ENCODE measurements at places on chromosomes 1 and 21. TPM values are rescaled to one million over a fixed set of nuclear protein-coding genes. Genes with fewer than 3 reads are reported as not detected.

PPM1J gene
- 2.3 TPM for total RNA-seq

PLA2G2C gene
- not detected for total RNA-seq

HSF2BP gene
- total RNA-seq: 0.96 TPM

CD1B gene
- total RNA-seq: not detected

ZMPSTE24 gene
- total RNA-seq: 129 TPM

SYPL2 gene
- total RNA-seq: 0.19 TPM

TEX38 gene
- not detected for total RNA-seq

RIPK4 gene
- 0.38 TPM for total RNA-seq

ATF3 gene
- 14.9 TPM for total RNA-seq

CLCA1 gene
- not detected for total RNA-seq

IL10RB gene
- 61.2 TPM for total RNA-seq

AMY1A gene
- not detected for total RNA-seq

FHAD1 gene
- total RNA-seq: 0.19 TPM

GJA8 gene
- total RNA-seq: not detected

ERVH48-1 gene
- total RNA-seq: under 0.01 TPM

PTPRF gene
- total RNA-seq: 66.5 TPM

PKP1 gene
- total RNA-seq: 0.19 TPM

RUNX1 gene
- 31.0 TPM for total RNA-seq

YBX1 gene
- total RNA-seq: 682 TPM

NUP133 gene
- total RNA-seq: 34.4 TPM

PDC gene
- total RNA-seq: 0.38 TPM

TFF3 gene
- total RNA-seq: not detected

LCE6A gene
- not detected for total RNA-seq

COL6A1 gene
- total RNA-seq: 1,625 TPM

FGR gene
- not detected for total RNA-seq

NTRK1 gene
- 1.1 TPM for total RNA-seq

HDAC1 gene
- total RNA-seq: 53.0 TPM

FCER1G gene
- total RNA-seq: 0.38 TPM

VPS45 gene
- total RNA-seq: 33.2 TPM

TRPM2 gene
- total RNA-seq: not detected

SPRR2B gene
- not detected for total RNA-seq

ERI3 gene
- total RNA-seq: 43.7 TPM

CDC20 gene
- 161 TPM for total RNA-seq

CHODL gene
- not detected for total RNA-seq

GJB4 gene
- total RNA-seq: under 0.01 TPM

SLC35F3 gene
- total RNA-seq: not detected

FAM72C gene
- total RNA-seq: 2.5 TPM

SWT1 gene
- total RNA-seq: 8.7 TPM

KCNE2 gene
- total RNA-seq: not detected

MEX3A gene
- total RNA-seq: 1.2 TPM

SH3BGR gene
- 3.3 TPM for total RNA-seq

S100A3 gene
- total RNA-seq: 2.8 TPM

PIK3CD gene
- total RNA-seq: 7.6 TPM

ERRFI1 gene
- total RNA-seq: 39.7 TPM

EPHX1 gene
- 23.7 TPM for total RNA-seq

PTGS2 gene
- 38.2 TPM for total RNA-seq

WNT9A gene
- 0.38 TPM for total RNA-seq

LCE5A gene
- total RNA-seq: not detected

CCDC17 gene
- total RNA-seq: 0.58 TPM

NID1 gene
- 96.4 TPM for total RNA-seq

PCNT gene
- total RNA-seq: 24.5 TPM

AMY2A gene
- not detected for total RNA-seq

FCRL1 gene
- total RNA-seq: not detected

SELL gene
- 1.1 TPM for total RNA-seq

RBP7 gene
- total RNA-seq: not detected

Data from regular cardiac myocyte (primary cell).